ENCODE measurements at places on chromosomes 13 and 19.
A peak's percentile ranks its signal among the peaks of the same experiment; 100 is the strongest.

DNA sequence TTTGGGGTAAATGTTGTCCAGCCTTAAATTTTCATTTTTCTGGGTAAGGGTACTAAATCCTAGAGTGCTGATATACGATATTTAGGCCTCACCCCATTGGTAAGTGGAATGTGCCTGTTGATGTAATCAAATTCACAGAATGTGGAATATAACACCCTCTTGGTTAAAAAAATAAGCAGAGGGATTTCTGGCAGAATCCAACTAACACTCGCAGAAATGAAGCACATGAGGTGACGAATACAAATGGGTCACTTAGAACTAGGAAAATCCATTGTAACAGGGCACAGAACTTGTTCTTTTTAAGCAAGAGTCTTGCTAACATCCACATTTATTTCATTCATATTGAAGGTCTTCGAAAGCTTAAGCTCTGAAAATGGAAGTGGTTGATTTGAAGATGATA, 320.3 kb downstream of the SHISA2 start:
- no peak for DNase-seq

GRCh38 chr13:39341251-39341650, 261.7 kb downstream of the LHFPL6 start:
- no peak for DNase-seq

DNA sequence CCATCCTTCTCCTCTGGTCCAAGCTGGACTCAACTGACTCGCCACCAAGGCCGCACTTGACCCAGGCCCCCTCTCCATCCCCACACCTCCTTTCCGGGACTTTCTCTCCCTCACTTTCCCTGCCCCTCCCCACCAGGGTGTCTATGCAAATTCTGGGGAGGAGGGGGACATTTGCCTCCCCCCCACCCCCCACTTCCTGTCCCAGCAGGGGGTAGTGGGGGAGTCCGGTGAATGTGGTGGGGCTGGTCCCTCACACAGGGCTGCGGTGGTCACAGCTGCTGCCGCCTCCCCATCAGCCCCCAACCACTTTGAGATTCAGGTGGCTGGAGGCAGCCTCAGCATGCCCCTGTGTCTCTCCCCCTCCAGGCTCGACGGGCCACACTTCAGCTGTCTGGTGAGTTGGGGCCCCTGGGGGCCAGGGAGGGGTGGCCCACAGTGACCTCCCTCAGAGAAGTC, 870 bp downstream of the SPIB start:
- no peak for DNase-seq

- no peak for DNase-seq
Measured at GRCh38 chr13:85170372-85170771, 628.8 kb downstream of the SLITRK6 start.

DNA sequence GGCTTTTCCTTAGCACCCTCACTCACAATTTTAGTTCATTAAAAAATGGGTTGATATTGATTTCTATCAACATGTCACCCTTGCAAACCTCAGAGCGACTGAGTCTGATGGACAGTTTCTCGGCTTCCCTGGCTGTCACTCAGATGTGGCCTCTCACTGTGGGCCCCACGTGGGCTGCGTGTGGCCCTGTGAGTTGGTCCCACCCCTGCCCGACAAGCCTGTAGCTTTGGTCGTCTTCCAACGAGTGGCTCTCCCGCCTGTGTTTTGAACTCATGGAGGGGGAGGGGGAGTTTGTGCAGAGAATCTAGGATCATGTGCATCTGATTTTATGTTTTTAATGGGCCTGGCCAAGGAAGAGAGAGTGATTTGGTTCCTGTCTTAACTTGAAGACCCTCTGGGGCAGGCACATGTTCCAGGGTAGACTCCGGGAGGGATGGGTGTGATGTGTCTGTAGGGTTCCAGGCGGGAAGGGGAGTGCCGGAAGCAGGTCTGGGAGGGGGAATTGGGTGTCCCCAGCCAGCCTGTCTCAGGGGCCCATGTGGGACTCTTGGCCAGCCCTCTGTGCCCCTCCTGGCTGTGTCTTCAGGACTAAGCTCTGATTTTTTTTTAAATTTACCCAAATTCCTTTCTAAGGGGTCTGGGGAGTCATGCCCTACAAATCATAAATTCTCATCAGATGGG, 18.9 kb downstream of the ATP11A start:
- no peak for DNase-seq

GRCh38 chr13:37656247-37656940, 57.8 kb upstream of the POSTN start:
- DNase-seq, result no peak

GRCh38 chr19:20237773-20238623, 71.0 kb downstream of the ZNF486 start:
- DNase-seq, result peak; percentile 88

- DNase-seq, result no peak
Measured at GRCh38 chr13:84265257-84265764, 383.0 kb upstream of the SLITRK1 start.

Data from activated CD4-positive, alpha-beta memory T cell treated with anti-CD3 and anti-CD28 coated beads, Interleukin-2, amount 10 ng/mL, durations not matched to agents 7 days and 5 days (primary cell).